ENCODE measurements at places on chromosomes 2 and 18. TPM values are rescaled to one million over a fixed set of nuclear protein-coding genes. Genes with fewer than 3 reads are reported as not detected.

The CPLX4 gene
- 0.05 TPM for polyA plus RNA-seq

The ERBB4 gene
- polyA plus RNA-seq: 0.16 TPM

- H3K4me3 ChIP-seq: no peak overlapping the region
- no peak overlapping the region for H3K27ac ChIP-seq
- H3K4me1 ChIP-seq: no peaks in the 10 kb centered on the region
Observed at GRCh38 chr2:239425631-239426030, 24.8 kb upstream of the HDAC4 start.

The MC2R gene
- polyA plus RNA-seq: 0.18 TPM

DNA sequence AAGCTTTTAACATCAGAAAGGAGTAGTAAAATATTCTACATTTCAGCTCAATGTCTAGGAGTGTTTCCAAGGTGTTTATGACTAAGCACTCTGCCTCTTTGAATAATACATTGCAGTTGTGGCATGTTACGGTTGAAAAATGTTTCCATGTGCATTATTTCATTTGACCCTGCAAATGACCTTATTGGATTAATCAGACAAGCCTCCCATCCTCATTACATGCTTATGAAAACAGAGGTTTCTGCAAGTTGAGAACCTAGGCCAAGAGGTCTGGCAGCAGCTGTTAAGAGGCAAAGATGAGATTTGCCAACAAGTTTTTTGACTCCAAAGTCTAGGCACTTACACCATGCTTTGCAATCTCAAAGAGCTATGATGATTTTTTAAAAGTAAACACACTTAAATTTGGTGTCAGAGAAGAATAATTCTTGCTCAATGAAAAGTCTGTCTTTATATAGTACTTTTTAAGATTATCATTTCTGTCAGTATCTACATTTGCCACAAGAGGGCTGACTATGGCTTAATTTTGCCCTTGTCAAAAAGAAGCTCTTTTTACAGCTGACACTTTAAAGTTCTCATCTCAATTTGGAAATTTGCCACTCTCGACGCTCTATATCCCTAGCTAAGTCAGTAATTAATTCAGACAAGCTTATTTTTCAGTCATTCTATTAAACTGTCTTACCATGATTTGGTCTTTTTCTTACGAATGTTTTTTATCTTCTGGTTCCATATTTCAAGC is 260.6 kb downstream of the PAX3 start:
- no peaks in the 10 kb centered on the region for H3K36me3 ChIP-seq
- DNase-seq: no peak
- no peaks in the 10 kb centered on the region for H3K27me3 ChIP-seq
- H3K4me3 ChIP-seq: no peak overlapping the region
- no peaks in the 10 kb centered on the region for H3K4me1 ChIP-seq

DNA sequence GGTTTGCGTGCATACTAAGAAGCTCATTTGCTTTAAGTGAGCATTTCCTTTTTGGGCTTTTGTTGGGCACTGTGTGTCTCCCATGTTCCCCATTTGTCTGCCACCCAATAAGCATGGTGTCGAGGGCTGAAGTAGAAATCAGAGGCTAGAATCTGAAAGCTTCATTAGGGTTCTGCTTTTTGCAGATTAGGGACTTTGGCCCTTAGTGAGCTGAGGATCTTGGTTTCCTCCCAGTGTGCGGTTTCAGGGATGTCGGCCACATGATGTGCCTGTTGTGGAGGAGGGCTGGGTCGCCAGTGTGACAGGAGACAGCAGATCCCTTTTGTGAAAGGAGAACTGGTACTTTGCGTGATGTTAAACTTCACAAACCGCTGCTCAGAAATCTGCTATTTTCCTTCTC is 41.1 kb downstream of the PLEKHB2 start:
- peaks cover 41% of the 10 kb centered on the region for H3K36me3 ChIP-seq
- no peaks in the 10 kb centered on the region for H3K4me1 ChIP-seq
- H3K4me3 ChIP-seq: no peak overlapping the region
- no peak overlapping the region for H3K27ac ChIP-seq
- H3K27me3 ChIP-seq: no peaks in the 10 kb centered on the region

DNA sequence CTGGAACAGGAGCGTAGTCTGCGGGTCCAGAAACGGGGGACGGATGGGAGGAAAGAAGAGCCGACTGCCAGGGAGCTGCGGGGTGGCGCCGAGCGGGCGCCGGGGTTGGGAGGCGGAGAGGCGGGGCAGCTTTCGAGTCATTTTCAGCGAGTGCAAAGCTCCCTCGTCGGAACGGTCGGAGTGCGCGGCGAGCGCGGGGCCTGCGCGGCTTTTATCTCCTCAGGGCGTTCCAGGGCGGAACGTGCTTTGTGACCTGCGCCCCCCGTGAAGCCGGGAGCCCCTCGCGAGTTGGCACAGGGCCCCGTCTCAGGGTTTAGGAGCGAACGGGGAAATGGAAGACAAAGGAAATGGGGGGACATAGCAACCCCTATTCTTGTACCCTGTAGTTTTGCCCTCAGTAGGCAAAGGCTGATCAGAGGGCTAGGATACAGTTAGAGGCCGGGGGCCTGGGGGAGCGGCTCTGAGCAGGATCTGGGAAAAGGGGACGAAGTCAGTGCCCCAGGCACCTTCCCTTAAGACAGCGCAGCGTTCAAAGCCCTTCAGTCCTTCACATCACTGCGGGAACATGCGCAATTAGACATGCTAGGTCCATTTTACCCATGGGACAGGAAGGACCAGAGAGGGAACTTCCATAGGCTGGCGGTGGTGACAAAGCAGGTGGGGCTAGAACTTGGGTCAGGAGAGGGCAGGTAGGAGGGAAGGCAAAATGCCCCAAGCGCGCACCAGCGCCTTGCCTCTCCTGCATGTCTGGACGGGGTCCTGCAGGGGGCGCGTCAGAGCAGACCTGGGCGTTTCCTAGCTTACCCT is 60.1 kb upstream of the IL1RL1 start:
- peak; percentile 24 for DNase-seq
- no peaks in the 10 kb centered on the region for H3K36me3 ChIP-seq
- peaks cover 20% of the 10 kb centered on the region for H3K27me3 ChIP-seq
- peak overlapping the region; percentile 32 for H3K4me3 ChIP-seq
- H3K4me1 ChIP-seq: peaks cover 9% of the 10 kb centered on the region

- H3K36me3 ChIP-seq: no peaks in the 10 kb centered on the region
- no peaks in the 10 kb centered on the region for H3K4me1 ChIP-seq
- no peaks in the 10 kb centered on the region for H3K27me3 ChIP-seq
- no peak overlapping the region for H3K4me3 ChIP-seq
- no peak for DNase-seq
- H3K27ac ChIP-seq: no peak overlapping the region
Observed at GRCh38 chr2:239822146-239822831, 202.9 kb downstream of the NDUFA10 start.

The GALNT5 gene
- polyA plus RNA-seq: 0.71 TPM

DNA sequence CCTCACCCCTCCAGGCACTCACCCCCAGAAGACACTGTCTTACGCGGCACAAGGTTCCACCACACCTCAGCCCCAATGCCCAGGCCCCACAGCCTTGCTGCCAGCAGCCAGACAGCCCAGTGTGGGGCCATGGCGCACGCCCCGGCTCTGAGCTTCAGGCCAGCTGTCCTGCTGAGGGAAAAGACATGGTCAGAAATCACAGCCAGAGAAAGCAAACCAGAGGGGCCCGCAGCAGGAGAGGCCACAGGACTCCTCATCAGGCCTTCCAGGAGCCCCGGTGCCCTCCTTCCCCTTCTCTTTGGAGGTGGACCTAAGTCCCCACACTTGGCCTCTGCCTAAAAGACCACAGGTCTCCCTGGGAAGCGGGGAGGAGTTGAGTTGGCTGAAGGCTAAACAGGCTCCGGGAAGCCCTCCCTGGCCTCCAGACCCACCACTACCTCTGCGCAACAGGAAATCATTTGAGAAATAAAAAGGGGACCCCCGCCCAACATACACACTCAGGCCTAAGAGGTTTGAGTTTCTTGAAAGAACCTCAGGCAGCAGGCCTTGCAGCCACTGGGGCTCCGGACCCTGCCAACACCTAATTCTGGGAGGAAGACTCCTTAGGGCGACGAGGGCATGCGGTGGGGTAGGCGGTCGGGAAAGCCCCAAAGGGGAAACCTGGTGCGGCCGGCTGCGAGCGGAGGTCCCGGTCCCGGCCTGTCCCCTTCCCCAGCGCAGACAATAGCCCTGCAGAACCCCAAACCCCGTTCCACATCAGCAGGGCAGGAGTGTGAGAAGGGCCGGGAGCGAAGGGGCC is 1.9 kb downstream of the SEMA4C start:
- H3K36me3 ChIP-seq: peaks cover 3% of the 10 kb centered on the region
- H3K27me3 ChIP-seq: peaks cover 88% of the 10 kb centered on the region
- no peak for DNase-seq
- peak overlapping the region; percentile 11 for H3K27ac ChIP-seq

- H3K4me1 ChIP-seq: no peaks in the 10 kb centered on the region
- no peaks in the 10 kb centered on the region for H3K27me3 ChIP-seq
- no peak overlapping the region for H3K4me3 ChIP-seq
- no peaks in the 10 kb centered on the region for H3K36me3 ChIP-seq
Observed at GRCh38 chr2:29763371-29763770, 158.0 kb downstream of the ALK start.

DNA sequence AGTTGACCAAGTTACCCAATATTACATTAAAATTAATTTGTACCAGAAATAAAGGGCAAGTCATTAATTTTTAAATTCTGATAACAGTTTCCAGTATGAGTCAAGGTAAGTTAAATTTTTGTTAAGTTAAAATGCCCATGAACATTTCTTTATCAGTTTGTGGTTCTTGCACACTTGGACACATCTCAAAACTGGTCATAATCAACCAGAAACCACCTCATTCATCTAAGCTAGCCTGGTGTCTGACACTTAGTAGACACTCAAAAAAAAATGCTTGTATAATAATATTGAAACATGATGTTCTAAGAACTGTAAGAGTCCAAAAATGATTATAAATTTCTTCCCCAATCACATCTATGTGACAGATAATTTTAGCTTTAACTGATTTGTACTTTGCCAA is 62.4 kb downstream of the SATB2 start:
- no peak overlapping the region for H3K27ac ChIP-seq
- no peak for DNase-seq
- no peaks in the 10 kb centered on the region for H3K4me1 ChIP-seq
- H3K27me3 ChIP-seq: no peaks in the 10 kb centered on the region

DNA sequence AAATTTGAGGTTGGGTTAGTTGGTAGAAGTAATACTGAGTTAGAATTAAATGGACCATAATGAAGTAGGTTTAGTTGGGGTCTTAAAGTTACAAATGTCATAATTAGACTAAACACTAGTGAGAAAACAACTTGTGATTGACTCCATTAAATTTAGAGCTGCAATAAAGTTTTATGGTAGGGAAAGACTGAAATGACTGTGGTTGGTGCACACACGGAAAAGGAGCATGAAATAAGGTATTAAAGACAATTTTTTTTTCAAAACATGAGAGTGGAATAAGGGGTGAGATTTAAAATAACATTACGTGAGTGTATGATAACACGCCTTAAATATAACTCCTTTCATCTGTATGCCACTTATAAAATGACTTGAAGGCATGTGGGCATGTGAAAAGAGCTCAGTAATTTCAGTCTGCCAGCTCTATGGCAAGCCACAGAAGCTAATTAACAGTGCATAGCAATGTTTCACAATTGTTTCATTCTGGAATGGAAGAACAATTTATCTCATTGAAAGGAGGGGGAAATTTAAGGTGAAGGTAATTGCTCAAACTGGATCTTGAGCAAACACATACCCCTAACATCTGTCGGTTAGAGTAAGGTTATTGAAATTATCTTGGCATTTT is 1.4 kb downstream of the FRZB start:
- H3K27me3 ChIP-seq: peaks cover 43% of the 10 kb centered on the region
- no peaks in the 10 kb centered on the region for H3K36me3 ChIP-seq
- no peak overlapping the region for H3K27ac ChIP-seq

- no peak overlapping the region for H3K27ac ChIP-seq
- H3K4me3 ChIP-seq: no peak overlapping the region
- H3K36me3 ChIP-seq: no peaks in the 10 kb centered on the region
- H3K4me1 ChIP-seq: no peaks in the 10 kb centered on the region
Observed at GRCh38 chr18:57856557-57857280, 53.6 kb upstream of the ATP8B1 start.

The PRSS56 gene
- 0.09 TPM for polyA plus RNA-seq

- H3K36me3 ChIP-seq: no peaks in the 10 kb centered on the region
- no peaks in the 10 kb centered on the region for H3K27me3 ChIP-seq
- H3K4me1 ChIP-seq: peaks cover 28% of the 10 kb centered on the region
- H3K27ac ChIP-seq: no peak overlapping the region
Observed at GRCh38 chr18:10139783-10140410, 226.1 kb downstream of the VAPA start.

DNA sequence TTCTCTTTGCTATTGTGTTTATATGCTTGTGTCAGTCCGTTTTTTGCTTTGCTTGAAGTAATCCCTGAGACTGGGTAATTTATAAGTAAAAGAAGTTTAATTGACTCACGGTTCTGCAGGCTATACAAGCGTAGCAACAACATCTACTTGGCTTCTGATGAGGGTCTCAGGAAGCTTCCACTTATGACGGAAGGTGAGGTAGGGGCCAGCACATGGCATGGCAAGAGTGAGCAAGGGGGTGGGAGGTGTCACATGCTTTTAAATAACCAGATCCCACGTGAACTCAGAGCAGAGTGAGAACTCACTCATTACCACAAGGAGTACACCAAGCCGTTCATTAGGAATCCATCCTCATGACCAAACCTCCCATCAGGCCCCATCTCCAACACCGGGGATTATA is 540.3 kb downstream of the TDRD15 start:
- H3K36me3 ChIP-seq: no peaks in the 10 kb centered on the region
- no peak for DNase-seq
- H3K4me3 ChIP-seq: no peak overlapping the region
- no peak overlapping the region for H3K27ac ChIP-seq
- H3K27me3 ChIP-seq: no peaks in the 10 kb centered on the region
- H3K4me1 ChIP-seq: no peaks in the 10 kb centered on the region

DNA sequence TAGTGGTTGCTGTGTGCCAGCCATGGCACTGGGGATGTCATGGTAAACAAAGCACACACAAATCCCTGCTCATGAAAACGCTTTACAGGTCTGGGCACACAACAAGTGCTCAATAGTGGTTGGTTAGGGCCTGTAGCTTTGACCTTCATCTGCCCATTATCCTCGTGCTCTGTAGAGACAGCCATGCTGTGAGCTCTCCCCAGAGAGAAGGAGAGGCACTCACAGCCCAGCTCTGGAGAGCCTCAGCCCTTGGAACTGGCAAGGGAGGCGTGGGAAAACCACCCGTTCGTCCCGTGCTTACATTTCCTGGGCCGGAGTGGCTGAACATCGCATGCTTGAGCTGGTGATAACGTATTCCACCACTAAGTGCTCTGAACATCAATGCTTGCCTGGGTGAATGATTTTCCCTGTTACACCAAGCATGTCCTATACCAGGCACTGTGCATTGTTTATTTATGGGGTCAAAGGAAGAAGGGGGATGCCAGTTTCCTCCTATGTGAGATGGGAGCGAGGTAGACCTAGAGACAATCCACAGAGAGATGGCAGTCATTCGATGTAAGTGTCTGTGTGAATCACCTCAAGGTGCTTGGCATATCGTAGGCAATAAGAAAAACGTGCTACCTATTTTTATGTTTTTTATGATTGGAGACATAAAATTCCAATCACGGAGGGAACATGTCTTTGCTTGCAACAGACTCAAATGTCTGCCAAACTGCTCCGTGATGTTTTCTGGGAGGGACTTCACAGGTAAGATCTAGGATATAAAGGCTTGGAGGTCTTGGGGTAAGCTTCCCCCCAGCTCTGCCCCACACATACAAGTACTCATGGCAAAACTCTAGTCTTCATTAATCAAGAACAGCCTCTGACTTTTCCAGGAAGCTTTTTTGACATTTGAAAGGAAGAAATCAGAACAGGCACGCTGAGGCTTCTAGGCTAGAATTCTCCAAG is 75.5 kb downstream of the DDX1 start:
- peak overlapping the region; percentile 33 for H3K27ac ChIP-seq
- no peaks in the 10 kb centered on the region for H3K36me3 ChIP-seq
- H3K27me3 ChIP-seq: no peaks in the 10 kb centered on the region
- H3K4me3 ChIP-seq: no peak overlapping the region
- no peaks in the 10 kb centered on the region for H3K4me1 ChIP-seq

- no peak for DNase-seq
- no peaks in the 10 kb centered on the region for H3K4me1 ChIP-seq
- no peak overlapping the region for H3K4me3 ChIP-seq
- H3K27me3 ChIP-seq: no peaks in the 10 kb centered on the region
Observed at GRCh38 chr2:18610090-18610489, 20.7 kb upstream of the NT5C1B start.
